Spinal cord (tissue), 10 donors: ENCODE measurements at places on chromosomes 1 and 21.

GRCh38 chr1:56933161-56933560 lies 32.7 kb downstream of the C8B start:
- no peak for DNase-seq
- no peaks in the 10 kb centered on the region for H3K4me1 ChIP-seq
- H3K4me3 ChIP-seq: no peak overlapping the region
- no peaks in the 10 kb centered on the region for H3K27me3 ChIP-seq
- H3K27ac ChIP-seq: no peak overlapping the region
- no peaks in the 10 kb centered on the region for H3K36me3 ChIP-seq

GRCh38 chr1:171716616-171717015 lies 25.2 kb downstream of the VAMP4 start:
- DNase-seq: no peak
- H3K27ac ChIP-seq: no peak overlapping the region
- H3K4me3 ChIP-seq: no peak overlapping the region
- H3K27me3 ChIP-seq: no peaks in the 10 kb centered on the region
- H3K36me3 ChIP-seq: no peaks in the 10 kb centered on the region

DNA sequence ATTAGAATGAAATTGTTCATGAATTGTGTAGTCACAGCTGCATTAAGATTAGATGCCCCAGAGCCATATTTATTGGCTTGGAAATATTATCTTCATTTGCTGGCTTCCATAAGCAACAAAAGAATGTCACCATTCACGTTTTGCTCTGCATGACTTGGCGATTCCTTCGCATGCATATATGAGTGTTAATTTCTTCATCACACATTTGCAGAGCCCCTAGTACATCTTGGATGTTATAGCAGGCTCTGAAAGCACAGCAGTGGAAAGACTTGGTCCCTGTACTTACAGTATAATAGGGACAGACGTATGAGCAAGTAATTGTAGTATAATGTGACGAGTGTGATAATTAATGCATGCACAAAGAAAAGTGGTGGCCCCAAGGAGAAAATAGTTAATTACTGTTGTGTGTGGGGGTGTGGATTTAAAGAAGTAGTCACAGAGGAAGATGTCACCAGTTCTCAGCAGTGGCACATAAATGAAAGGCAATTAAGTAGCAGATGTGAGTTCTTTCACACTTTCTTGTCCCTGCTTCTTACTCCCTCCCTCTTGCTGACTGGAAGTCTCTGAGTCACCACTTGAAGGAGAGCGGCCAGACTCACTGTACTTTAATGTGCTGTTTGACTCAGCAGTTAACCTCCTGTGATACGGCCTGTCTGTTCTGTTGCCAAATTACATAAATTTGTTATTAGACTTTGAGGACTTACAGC lies 21.0 kb downstream of the S100A10 start:
- peak; percentile 66 for DNase-seq
- H3K27ac ChIP-seq: no peak overlapping the region
- no peaks in the 10 kb centered on the region for H3K36me3 ChIP-seq
- no peaks in the 10 kb centered on the region for H3K27me3 ChIP-seq
- H3K4me3 ChIP-seq: no peak overlapping the region

GRCh38 chr1:232318143-232318542 lies 311.8 kb downstream of the SIPA1L2 start:
- peaks cover 7% of the 10 kb centered on the region for H3K4me1 ChIP-seq
- H3K27me3 ChIP-seq: no peaks in the 10 kb centered on the region
- no peak for DNase-seq
- no peaks in the 10 kb centered on the region for H3K36me3 ChIP-seq
- no peak overlapping the region for H3K27ac ChIP-seq

DNA sequence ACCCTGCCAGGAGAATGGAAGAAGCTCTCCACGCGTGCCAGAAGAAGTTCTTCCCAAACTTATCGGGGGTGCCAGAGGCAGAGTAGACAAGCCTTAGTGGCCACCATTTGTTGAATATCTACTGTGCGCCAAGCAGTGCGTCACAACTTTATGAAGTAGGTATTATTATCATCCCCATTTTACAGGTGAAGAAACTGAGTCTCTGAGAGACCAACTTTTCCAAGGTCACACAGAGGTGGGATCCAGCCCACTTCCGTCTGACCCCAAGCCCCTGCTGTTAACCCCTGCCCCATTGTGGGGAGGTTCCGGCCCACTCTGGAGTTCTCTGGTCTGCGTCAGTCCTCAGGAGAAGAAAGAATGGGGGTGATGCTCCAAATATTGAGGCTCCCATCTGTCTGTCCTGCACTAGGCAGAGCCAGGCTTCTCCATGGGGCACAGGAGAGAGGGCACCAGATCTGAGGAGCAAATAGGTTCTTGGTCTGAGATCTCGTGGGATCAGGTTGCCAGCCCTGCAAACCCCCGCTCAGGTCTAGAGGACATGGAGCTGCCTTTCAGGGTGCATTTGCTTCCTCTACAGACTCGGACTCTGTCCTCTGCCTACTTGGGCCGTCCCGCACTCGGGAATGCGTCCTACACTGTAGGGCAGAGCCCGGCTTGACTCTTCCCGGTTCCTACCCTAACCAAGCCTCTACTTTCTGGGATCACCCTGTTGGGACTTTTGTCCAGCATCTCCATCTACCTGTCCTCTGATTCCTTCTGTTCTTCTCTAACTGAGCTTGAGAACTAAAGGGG lies 2.1 kb downstream of the CDK18 start:
- H3K4me3 ChIP-seq: peak overlapping the region; percentile 57
- peaks cover 4% of the 10 kb centered on the region for H3K36me3 ChIP-seq
- no peak for DNase-seq
- H3K27me3 ChIP-seq: peaks cover 5% of the 10 kb centered on the region
- peaks cover 48% of the 10 kb centered on the region for H3K4me1 ChIP-seq
- no peak overlapping the region for H3K27ac ChIP-seq

DNA sequence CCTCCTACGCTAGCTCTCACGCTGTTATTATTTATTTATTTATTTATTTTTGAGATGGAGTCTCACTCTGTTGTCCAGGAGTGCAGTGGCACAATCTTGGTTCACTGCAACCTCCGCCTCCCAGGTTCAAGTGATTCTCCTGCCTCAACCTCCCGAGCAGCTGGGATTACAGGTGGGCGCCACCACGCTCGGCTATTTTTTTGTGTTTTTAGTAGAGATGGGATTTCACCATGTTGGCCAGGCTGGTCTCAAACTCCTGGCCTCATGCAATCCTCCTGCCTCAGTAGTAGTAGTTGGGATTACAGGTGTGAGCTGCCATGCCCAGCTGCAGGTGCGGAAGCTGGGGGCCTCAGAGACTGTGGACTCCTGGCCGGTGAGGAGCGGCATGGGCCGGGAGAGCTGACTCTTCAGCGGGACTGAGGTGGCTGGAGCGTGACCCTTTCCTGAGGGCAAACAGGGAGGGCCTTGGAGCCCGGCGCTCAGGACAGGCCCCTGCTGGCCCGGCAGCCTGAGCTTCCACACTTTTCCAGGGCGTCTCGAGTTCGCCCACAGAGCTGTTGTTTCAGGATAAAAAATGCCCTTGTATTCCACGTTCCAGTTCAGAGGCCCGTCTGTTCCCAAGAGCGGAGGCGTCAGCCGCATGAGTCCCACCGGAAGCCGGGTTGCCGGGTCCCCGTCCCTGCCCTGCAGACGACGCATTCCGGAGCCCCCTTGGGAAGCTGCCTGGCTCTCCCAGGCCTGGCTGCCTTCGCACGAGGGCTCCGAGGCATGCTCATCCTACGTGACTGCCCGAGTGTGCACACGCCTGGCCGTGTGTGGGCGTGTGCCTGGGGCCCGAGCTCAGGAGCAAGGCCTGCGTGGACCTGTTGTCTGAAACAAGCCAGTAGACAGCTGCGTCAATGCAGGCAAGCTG lies 126.2 kb downstream of the SIK1 start:
- H3K4me3 ChIP-seq: no peak overlapping the region
- H3K27me3 ChIP-seq: no peaks in the 10 kb centered on the region
- peaks cover 24% of the 10 kb centered on the region for H3K4me1 ChIP-seq
- H3K36me3 ChIP-seq: no peaks in the 10 kb centered on the region

- no peak overlapping the region for H3K4me3 ChIP-seq
- no peaks in the 10 kb centered on the region for H3K27me3 ChIP-seq
- no peak for DNase-seq
- no peaks in the 10 kb centered on the region for H3K36me3 ChIP-seq
- H3K4me1 ChIP-seq: no peaks in the 10 kb centered on the region
Measured at GRCh38 chr1:163766257-163766918, 444.6 kb downstream of the NUF2 start.

DNA sequence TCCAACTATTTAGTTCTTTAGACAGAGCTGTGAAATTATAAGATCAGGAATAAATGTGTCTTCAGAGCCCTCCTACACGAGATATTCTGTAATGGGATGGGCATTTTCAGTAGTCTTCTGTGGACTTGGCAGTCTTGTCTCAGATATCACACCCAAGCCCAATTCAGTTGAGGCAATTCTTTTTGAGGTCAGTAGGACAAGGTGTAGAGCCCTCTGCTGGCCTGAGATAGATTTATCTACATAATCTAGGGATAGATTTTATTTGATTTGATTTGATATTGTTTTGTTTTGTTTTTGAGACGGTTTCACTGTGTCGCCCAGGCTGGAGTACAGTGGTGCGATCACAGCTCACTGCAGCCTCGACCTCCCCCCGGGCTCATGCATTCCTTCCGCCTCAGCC lies 77.5 kb downstream of the FMN2 start:
- no peaks in the 10 kb centered on the region for H3K4me1 ChIP-seq
- no peaks in the 10 kb centered on the region for H3K36me3 ChIP-seq
- DNase-seq: no peak
- no peaks in the 10 kb centered on the region for H3K27me3 ChIP-seq
- no peak overlapping the region for H3K27ac ChIP-seq
- no peak overlapping the region for H3K4me3 ChIP-seq

- peak overlapping the region; percentile 84 for H3K27ac ChIP-seq
- peak; percentile 72 for DNase-seq
- peaks cover 3% of the 10 kb centered on the region for H3K4me1 ChIP-seq
- H3K27me3 ChIP-seq: no peaks in the 10 kb centered on the region
Measured at GRCh38 chr1:108200687-108201051, 526 bp upstream of the SLC25A24 start.

GRCh38 chr1:184624051-184624450 lies 130.6 kb downstream of the EDEM3 start:
- peaks cover 8% of the 10 kb centered on the region for H3K4me1 ChIP-seq
- H3K36me3 ChIP-seq: no peaks in the 10 kb centered on the region
- no peak overlapping the region for H3K27ac ChIP-seq
- no peaks in the 10 kb centered on the region for H3K27me3 ChIP-seq
- DNase-seq: no peak

DNA sequence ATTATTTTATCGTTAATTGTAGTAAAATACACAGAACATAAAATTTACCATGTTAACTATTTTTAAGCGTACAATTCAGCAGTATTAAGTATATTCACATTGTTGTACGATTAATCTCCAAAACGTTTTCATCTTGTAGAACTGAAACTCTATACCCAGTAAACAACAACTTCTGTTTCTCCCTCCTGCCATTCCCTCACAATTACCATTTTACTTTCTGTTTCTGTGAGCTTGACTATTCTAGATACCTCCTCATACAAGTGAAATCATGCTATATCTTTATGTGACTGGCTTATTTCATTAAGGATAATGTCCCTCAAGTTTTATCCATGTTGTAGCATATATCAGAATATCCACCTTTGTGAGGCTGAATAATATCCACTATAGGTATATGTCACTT lies 156.8 kb downstream of the ST6GALNAC3 start:
- H3K27ac ChIP-seq: no peak overlapping the region
- no peak for DNase-seq
- no peak overlapping the region for H3K4me3 ChIP-seq
- H3K4me1 ChIP-seq: peaks cover 3% of the 10 kb centered on the region
- H3K27me3 ChIP-seq: no peaks in the 10 kb centered on the region

- H3K27ac ChIP-seq: no peak overlapping the region
- no peaks in the 10 kb centered on the region for H3K27me3 ChIP-seq
- no peak overlapping the region for H3K4me3 ChIP-seq
- H3K4me1 ChIP-seq: no peaks in the 10 kb centered on the region
- no peaks in the 10 kb centered on the region for H3K36me3 ChIP-seq
Measured at GRCh38 chr1:221567859-221568507, 173.9 kb downstream of the DUSP10 start.
